ENCODE measurements at places on chromosomes 11 and 22.

DNA sequence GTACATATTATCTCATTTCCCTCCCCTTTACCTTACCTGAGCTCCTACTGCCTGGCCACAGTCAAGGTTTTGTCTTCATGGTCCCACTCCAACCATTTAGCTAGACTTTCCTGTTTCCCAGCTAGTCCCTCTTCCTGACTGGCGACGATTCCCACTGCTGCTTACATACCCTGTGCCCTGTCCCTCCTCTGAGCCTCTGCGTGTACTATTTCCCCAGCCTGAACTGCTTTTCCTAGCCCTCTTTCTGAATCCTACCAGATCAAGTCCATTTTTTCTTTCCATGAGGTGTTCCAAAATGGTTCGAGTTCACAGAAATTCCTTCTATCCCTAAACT, 23.4 kb downstream of the MRPL16 start:
- no peak for DNase-seq

DNA sequence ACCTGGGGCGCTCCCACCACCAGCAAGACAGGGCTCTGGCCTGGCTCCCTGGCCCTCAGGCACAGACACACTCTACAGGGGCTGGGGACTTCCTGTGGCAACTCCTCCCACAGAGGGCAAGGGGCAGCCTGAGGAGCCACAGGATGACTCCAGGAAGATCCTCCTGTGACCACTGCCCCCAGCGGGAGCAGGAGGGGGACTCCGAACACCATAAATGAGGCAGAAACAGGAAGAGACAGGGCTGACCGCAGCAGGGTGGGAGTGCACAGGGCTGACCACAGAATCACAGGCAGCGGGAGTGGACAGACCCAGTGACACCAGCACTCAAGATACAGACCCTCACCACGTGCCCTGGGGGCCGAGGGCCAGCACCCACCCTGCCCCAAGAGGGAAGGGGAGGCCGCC, 10.8 kb downstream of the ARAP1 start:
- DNase-seq = no peak

- no peak for DNase-seq
These were observed 689.7 kb downstream of the TBC1D22A start for GRCh38 chr22:47452184-47452583.

DNA sequence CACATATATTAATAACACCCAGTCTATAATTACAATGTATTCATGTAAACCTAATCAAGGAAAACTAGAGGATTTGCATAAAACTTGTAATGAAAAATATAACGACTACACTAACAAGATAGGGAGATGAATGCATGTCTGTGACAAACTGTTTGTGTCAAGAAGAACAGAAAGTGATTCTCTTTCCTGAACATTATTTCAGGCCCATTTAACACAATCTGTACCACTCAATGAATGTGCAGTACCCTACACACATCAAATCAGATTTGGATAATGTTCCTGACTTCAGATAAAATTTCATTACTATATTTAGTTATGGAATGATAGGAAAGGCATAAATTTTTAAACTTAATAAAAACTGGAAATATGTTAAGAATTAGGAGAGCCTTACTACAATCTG, 93.1 kb downstream of the CADM1 start:
- DNase-seq = no peak

GRCh38 chr11:3879967-3880542, 24.6 kb downstream of the STIM1 start:
- no peak for DNase-seq

- DNase-seq = peak; percentile 40
These were observed 6.8 kb downstream of the SAC3D1 start for GRCh38 chr11:65047581-65048422.

DNA sequence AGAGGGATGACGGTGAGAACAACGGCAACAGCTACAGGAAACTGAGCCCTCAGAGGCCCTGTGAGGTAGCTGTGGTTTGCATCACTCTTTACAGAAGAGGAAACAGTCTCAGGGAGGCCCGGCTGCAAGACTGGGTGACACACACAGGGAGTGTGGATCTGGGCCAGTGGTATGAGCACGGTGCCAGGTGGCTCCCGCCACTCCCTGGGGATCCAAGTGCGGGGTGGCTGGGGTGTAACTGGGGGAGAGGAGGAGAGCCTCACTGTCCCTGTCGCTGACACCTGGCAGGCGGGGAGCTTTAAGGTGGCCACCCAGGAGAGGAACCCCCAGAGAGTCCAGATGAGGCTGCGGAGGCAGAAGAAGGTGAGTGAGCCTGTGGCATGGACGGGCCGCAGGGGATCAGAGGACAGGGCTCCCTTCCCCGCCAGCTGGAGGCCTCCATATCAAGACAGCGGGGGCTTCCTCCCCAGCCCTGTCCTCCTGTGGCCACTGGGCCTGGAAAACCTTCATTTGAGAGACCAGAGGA, 5.6 kb downstream of the RGL4 start:
- DNase-seq = peak; percentile 90

DNA sequence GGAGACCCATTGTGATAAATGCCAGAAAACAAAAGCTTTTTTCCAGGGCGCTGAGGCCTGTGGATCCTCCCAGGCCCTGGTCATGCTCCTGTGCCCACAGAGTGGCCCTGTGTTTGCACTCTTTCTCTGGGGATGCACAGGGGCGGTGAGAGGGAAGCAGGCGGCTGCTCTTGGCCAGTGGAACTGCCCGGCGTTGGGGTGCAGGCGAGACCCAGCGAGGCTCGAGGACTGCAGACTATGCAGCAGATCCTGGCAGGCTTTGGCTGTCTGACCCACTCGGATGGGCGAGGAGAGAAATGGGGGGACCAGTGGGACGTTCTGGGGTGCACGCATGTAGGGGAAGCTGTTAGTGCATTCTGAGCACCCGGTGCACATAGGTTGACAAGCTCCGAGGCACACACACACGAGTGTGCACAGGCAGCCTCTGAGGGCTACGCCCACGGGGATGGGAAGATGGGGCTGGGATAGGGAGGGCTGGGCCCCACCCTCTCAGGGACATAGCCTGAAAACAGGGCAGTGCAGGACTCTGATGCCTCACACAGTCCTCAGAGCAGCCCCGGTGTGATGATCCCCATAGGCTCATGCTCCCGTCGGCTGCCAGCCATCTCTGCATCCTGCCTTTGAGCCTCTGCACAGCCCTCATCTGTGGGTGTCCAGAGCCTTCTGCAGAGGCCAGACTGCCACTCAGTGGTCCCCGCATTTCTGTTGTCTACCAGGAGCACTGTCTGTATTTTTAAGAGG, 1233.5 kb downstream of the BRD1 start:
- DNase-seq = no peak

DNA sequence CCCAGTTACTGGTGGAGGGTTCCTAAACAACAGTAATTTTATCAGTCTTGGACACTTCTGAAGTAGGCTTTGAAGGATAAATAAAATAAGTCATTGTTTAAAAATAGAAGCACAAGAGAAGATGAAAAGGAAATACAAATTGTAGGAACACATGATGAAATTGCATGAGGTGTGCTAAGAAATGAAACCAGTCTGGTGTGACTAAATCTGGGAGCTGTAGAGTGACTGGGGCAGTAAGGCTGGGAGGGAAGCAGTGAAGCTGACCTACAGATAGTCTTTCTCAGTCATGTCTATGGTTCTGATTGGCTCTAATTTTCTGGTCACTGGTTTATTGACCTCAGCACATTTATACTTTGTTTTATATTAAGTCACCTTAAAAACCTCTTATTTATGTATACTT, 139.1 kb downstream of the SLC17A6 start:
- no peak for DNase-seq

DNA sequence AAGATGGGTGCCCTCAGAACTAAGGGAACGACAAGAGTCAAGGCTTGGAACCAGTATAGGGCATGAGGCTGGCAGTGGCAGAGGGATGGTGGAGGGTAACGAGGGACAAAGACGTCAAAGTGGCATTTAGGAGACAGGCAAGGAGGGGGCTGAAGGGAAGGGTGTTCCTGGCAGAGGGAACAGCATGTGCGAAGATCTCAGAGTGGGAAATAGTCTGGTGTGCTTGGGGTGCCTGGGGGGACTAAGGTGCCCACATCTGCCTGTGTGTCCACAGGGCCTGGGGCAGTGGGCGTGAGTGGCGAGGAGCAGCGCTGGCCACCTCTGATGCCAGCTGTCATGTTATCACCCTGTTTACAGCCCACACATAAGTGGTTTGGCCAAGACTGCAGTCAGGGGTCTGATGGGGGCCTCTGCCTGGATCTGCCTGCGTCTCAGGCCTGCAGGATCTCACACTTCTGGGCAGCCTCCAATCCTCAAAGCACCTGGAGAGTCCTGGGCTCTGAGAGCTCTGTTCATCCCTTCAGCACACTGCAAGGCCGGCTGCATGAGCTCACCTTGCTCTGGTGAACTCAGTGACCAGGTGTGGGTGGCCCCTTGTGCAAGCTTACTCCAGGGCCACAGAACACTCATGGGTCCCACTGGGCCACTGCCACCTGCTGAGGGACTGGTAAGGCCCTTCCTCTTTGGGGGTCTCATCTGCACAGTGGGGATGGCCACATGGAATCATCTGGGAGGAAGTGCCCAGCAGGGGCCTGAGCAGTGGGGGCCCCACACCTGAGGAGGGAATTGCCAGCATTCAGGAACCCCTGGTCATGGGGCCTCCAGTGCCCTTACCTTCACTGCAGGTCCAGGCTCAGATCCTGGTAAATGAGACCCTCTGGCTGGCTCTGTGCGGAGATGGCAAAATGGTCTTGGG, 89.7 kb upstream of the SHISAL1 start:
- peak; percentile 2 for DNase-seq

DNA sequence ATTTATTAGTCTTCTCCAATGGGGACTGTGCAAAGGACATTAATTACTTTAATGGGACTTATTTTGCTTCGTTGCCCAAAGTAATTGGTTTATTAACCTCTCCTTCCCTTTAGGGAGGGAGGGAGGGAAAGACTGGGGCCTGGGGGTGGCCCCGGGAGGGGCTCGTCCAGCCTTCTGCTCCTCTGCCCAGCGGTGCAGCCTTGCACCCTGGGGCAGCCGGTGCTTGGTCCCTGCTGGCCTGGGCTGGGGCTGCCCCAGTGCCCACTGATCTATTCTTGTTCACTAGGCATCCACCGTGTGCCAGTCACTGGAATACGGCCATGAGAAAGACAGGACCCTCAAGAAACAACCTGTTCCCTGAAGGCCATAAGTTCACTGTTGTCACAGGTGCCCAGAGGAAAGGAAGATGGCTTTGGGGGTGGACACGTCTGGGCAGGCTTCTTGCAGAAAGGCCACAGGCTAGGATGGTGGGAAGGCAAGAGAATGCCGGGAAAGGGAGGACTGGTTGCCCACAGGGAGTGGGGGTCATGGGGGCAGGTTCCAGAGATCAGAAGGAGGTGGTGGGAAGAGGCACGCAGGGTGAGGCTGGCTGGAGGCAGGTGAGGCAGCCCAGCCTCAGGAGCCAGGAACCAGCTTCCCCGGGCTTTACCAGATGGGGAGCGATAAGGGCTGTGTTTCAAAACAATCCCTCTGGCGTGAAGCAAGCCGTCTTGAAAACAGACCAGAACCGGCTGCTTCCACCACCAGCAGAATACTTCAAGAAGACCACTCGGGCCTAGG, 47.6 kb upstream of the KCNQ1OT1 start:
- no peak for DNase-seq

- no peak for DNase-seq
These were observed 71.8 kb downstream of the CTTN start for GRCh38 chr11:70470127-70470526.

All from activated CD4-positive, alpha-beta memory T cell treated with anti-CD3 and anti-CD28 coated beads for 36 hours (primary cell).